Ascending aorta (tissue), 2 donors: ENCODE measurements at places on chromosomes 4 and X. TPM values are rescaled to one million over a fixed set of nuclear protein-coding genes. Genes with fewer than 3 reads are reported as not detected.

DNA sequence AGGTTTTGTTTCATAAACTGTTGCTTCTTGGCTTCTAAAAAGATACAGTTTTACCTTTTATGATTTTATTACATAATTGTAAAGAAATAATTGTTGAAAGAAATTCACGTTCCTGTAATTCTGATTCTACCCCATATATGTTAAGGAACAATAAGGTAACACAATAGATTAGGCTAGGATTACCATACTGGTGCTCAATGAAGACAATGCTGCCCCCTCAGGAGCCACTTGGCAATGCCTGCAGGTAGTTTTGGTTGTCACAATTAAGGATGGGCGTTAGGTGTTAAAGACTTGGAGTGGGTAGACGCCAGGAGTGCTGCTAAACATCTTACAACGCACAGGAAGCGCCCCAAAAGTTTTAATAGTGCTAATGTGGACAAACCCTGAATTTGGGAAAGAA, 133.2 kb downstream of the NLGN4X start:
- no peak overlapping the region for H3K4me3 ChIP-seq
- H3K27ac ChIP-seq: no peak overlapping the region
- no peaks in the 10 kb centered on the region for H3K27me3 ChIP-seq
- DNase-seq: no peak
- H3K4me1 ChIP-seq: no peaks in the 10 kb centered on the region

TLR2 gene
- 19.1 TPM for total RNA-seq

DNA sequence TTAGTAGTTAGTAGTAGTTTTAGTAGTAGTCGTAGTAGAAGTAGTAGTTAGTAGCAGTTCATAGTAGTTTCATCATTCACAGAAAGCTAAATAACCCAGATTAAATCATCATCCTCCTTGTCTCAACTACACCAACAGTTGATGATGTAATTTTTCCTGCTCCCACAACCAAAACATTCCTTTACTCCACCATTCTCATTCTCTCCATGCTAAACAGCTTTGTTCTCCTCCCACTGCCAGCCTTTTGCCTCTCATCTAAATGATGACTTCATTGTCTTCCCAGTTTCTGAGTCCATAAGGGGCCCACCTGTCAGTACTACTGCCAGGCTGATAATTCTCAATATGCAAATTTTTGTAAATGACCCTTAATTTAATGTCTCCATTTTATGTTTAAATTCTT, 68.9 kb downstream of the ARHGAP24 start:
- no peak overlapping the region for H3K4me3 ChIP-seq
- H3K4me1 ChIP-seq: no peaks in the 10 kb centered on the region
- no peaks in the 10 kb centered on the region for H3K27me3 ChIP-seq
- no peak for DNase-seq
- no peaks in the 10 kb centered on the region for H3K36me3 ChIP-seq
- no peak overlapping the region for H3K27ac ChIP-seq

- no peaks in the 10 kb centered on the region for H3K4me1 ChIP-seq
- H3K4me3 ChIP-seq: no peak overlapping the region
- no peaks in the 10 kb centered on the region for H3K36me3 ChIP-seq
- no peaks in the 10 kb centered on the region for H3K27me3 ChIP-seq
- no peak for DNase-seq
- H3K27ac ChIP-seq: no peak overlapping the region
Observed at GRCh38 chrX:68571610-68572311, 72.9 kb downstream of the YIPF6 start.

DNA sequence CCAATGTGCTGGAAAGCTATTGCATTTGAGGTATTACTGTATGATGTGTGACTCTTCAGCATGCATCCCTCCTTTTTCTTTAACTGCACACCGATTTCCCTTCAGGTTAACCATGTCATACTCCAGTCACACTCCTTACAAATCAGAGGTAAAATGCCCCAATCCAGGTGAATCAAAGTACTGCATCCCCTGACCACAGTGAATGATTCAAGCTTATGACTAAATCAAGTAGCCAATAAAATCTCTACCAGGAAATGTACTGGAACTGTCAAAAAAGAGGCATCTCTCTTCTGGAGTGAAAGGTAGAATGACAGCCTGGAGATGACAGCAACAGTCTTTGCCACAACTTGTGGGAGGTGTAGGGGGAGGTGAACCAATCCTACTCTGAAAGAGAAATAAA, 10.4 kb downstream of the ADAMTS3 start:
- no peaks in the 10 kb centered on the region for H3K36me3 ChIP-seq
- no peak overlapping the region for H3K27ac ChIP-seq
- H3K27me3 ChIP-seq: no peaks in the 10 kb centered on the region
- no peak overlapping the region for H3K4me3 ChIP-seq
- no peaks in the 10 kb centered on the region for H3K4me1 ChIP-seq

- H3K4me1 ChIP-seq: peaks cover 34% of the 10 kb centered on the region
- H3K36me3 ChIP-seq: peaks cover 15% of the 10 kb centered on the region
- peak overlapping the region; percentile 95 for H3K27ac ChIP-seq
- H3K4me3 ChIP-seq: peak overlapping the region; percentile 34
Observed at GRCh38 chr4:119025916-119026661, 109.5 kb upstream of the MYOZ2 start.

DNA sequence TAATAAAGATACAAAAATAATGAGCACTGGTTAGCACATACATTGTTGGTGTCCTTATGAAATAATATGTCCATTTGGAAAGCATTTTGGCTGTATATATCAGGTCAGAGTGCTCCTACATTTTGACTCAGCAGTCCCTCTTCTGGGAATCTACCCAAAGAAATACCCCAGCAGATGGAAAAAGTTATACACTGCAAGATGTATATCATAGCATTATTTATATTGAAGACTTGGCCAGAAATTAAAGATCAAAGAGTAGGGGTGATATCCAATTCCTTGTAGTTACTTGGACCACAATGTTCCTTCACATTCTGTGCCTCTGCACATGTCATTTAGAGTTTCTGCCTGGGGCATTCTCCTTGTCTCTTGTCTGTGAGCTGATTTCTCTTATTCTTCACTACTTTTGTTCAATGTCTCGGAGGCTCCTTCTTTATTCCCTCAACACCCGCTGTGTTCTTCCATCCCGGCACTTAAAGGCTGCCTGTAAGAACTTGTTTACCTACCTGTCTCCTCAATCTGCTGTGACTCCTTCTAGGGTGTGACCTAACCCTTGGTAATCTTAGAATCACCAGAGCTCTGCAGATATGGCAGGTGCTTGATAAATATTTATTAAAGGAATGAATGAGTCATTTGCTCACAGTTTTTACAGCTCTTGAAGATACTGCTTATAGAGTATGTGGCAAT, 3.1 kb upstream of the TSPAN5 start:
- H3K27ac ChIP-seq: peak overlapping the region; percentile 7
- H3K27me3 ChIP-seq: no peaks in the 10 kb centered on the region
- H3K4me3 ChIP-seq: no peak overlapping the region

DNA sequence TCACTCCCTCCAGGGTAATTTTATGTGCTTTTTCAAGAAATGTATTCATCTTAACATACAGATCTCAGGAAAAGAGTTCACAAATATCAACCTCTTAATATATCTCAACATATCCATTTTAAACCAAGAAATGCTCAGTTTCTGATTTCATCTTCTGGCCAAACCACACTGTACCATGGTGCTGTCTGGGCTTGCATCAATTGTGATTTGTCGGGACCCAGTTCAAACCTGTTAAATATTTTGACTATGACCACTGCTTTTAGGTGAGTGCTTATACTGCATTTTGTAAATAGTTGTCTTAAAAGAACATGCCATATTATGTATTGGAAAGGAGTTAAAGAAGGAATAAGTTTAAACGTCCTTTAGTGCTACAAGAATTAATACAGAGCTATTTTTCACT, 352.1 kb downstream of the SPOCK3 start:
- H3K27ac ChIP-seq: no peak overlapping the region
- no peaks in the 10 kb centered on the region for H3K27me3 ChIP-seq
- no peaks in the 10 kb centered on the region for H3K4me1 ChIP-seq
- DNase-seq: no peak

- no peak overlapping the region for H3K27ac ChIP-seq
- no peaks in the 10 kb centered on the region for H3K36me3 ChIP-seq
- H3K27me3 ChIP-seq: no peaks in the 10 kb centered on the region
- H3K4me3 ChIP-seq: no peak overlapping the region
- no peak for DNase-seq
- H3K4me1 ChIP-seq: no peaks in the 10 kb centered on the region
Observed at GRCh38 chr4:115456231-115456630, 342.8 kb upstream of the NDST4 start.

GRCh38 chr4:80726471-80726870, 304.0 kb upstream of the BMP3 start:
- H3K4me1 ChIP-seq: no peaks in the 10 kb centered on the region
- no peaks in the 10 kb centered on the region for H3K27me3 ChIP-seq
- no peak overlapping the region for H3K27ac ChIP-seq
- DNase-seq: no peak

DNA sequence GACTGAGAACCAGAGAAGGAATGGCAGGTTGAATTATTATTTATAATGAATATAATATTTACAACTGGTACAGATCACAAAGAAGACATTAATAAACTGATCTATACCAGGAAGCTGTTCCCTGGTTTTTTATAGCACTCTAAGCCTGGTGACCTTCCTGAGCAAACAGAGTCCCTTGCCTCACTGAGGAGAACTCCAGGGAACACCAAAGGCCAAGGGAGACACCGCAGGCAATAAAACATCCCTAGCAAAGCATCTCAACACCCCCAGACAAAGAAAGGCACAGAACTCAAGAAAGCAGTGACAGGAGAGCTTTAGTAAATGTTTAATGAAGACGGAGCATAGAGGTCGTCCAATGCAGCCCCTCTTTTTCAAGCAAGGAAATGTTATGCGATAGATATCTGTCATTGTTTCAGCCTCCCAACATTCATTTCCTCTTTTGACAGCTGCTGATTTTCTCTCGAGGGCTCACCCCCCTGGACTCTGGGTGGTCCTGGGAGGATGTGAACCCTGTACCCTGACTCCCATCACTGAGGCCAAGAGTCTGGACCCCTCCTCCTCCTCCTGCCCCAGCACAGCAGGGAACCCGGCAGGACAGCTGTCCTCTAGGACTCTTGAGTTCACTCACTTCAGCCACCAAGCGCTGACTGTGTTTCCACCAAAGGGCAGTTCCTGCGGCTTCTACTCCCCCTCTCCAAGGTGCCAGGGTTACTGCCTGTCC, 342.5 kb upstream of the GATB start:
- no peaks in the 10 kb centered on the region for H3K36me3 ChIP-seq
- no peak for DNase-seq

- H3K27me3 ChIP-seq: no peaks in the 10 kb centered on the region
- no peak for DNase-seq
- no peaks in the 10 kb centered on the region for H3K4me1 ChIP-seq
- no peak overlapping the region for H3K4me3 ChIP-seq
- H3K27ac ChIP-seq: no peak overlapping the region
- H3K36me3 ChIP-seq: no peaks in the 10 kb centered on the region
Observed at GRCh38 chrX:29581223-29581622, 634.1 kb upstream of the MAGEB2 start.

- DNase-seq: no peak
- no peak overlapping the region for H3K4me3 ChIP-seq
- H3K27ac ChIP-seq: no peak overlapping the region
- no peaks in the 10 kb centered on the region for H3K27me3 ChIP-seq
Observed at GRCh38 chrX:110836982-110837381, 41.4 kb upstream of the CHRDL1 start.

GRCh38 chr4:15875663-15876460, 62.7 kb downstream of the FGFBP1 start:
- no peaks in the 10 kb centered on the region for H3K36me3 ChIP-seq
- no peak overlapping the region for H3K4me3 ChIP-seq
- no peaks in the 10 kb centered on the region for H3K4me1 ChIP-seq
- H3K27me3 ChIP-seq: no peaks in the 10 kb centered on the region
- no peak for DNase-seq

DNA sequence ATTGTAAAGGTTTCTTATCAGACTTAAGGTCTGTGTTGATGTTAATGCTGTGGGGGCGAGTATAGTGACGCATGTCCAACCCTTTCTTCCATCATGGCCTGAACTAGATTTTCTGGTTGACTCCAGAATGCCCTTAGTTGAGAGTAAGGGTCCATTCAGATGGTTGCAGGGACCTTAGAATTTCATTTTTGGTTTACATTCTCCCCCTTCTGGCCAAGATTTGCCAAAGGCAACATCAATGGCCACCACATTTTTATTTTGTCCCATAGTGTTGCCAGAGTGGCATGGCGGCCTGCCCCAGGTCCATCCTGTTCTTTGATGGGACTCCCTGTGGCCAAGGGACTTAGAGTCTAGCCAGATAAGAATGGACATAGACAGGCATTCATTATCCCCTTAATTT, 368.5 kb downstream of the GPM6A start:
- no peak overlapping the region for H3K27ac ChIP-seq
- no peaks in the 10 kb centered on the region for H3K27me3 ChIP-seq
- no peak for DNase-seq
- no peaks in the 10 kb centered on the region for H3K36me3 ChIP-seq
- no peak overlapping the region for H3K4me3 ChIP-seq

DNA sequence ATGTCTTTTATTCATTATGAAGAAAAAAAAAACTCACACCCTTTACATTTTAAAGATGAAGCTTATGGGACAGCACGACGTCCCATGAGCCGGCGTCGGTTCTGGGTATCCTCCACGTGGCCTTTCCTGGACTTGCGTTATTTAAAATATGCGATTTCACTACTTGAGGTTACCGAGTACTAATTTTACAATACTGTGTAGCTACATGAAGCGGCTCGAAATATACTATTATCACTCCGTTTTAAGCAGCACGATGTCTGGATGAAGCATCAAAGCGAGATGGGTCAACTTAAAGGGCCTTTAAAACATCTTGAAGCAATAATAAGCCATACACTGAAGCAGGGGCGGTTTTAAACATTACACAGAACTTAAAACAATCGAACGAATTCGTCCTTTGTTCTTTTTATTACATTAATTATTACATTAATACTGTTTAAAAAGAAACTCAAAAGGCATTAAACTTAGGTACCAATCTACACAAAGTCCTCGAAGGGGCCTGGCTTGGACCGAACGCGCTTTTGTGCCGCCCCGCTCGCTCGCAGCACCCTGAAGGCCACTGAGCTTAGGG, 1.4 kb upstream of the KLF3 start:
- no peak for DNase-seq
- H3K27ac ChIP-seq: peak overlapping the region; percentile 99
- peak overlapping the region; percentile 99 for H3K4me3 ChIP-seq

GAGE13 gene
- total RNA-seq: not detected

DNA sequence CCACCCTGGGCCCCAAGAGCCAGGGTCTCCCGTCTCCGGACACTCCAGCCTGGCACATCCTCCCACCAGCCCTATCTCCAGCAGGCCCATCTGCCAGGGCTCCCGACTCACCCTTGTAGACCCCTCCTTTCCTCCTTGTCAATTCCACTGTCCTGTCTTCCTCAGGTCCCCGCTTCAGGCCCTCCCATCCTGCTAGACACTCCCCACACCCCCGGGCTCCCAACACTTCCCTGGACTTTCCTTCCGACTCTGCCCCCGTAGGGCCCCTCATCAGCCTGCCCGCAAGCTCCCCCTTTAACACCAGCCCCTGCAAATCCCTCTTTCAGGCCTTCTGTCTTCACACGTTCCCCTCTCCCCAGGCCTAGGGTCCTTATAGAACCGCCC, 1.1 kb downstream of the PRAF2 start:
- H3K36me3 ChIP-seq: peaks cover 8% of the 10 kb centered on the region
- peak overlapping the region; percentile 57 for H3K27ac ChIP-seq
- H3K4me3 ChIP-seq: peak overlapping the region; percentile 72
- no peaks in the 10 kb centered on the region for H3K27me3 ChIP-seq

SHROOM2 gene
- total RNA-seq: 7.5 TPM
